ENCODE measurements at places on chromosomes 11 and 22. TPM values are rescaled to one million over a fixed set of nuclear protein-coding genes. Genes with fewer than 3 reads are reported as not detected.

GRCh38 chr11:117300283-117300663, 9.1 kb downstream of the BACE1-AS start:
- no peak for DNase-seq

VWCE gene
- 1.2 TPM for total RNA-seq

DNA sequence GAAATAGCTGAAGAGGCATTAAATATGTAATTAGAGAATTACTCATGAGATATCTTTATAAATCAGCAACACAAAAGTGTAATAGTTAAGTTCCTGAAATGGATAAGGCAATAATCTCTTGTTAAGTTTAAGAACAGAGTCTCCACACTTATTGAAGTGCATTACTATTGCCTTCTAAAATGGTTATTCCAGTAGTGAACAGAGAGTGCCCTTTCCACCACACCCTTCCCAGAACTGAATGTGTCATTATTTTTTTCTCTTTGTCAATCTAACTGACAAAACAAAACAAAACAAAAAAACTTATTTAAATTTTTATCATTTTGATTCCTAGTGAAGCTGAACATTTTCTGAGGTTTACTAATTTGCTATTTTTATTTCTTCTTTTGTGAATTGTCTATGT, 9.2 kb upstream of the PRRG4 start:
- no peak for DNase-seq

DNA sequence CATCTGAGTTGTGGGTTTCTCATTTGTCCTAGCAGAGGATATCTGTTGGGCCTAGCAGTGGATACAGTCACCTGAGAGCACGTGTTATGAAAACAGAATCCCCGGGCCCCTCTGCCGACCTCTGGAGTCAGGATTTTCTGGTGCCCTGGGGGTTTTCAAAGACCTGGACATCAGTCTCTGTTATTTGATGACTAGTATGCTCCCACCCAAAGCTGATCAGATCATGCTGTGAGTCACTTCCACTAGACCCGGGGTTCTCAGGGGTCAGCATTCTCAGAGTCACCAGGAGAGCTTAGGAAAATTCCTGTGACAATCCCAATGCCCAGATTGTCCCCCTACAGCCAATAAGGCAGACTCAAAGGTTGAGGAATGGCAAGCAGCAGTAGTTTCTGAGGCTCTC, 38.7 kb downstream of the KCNJ1 start:
- no peak for DNase-seq

DNA sequence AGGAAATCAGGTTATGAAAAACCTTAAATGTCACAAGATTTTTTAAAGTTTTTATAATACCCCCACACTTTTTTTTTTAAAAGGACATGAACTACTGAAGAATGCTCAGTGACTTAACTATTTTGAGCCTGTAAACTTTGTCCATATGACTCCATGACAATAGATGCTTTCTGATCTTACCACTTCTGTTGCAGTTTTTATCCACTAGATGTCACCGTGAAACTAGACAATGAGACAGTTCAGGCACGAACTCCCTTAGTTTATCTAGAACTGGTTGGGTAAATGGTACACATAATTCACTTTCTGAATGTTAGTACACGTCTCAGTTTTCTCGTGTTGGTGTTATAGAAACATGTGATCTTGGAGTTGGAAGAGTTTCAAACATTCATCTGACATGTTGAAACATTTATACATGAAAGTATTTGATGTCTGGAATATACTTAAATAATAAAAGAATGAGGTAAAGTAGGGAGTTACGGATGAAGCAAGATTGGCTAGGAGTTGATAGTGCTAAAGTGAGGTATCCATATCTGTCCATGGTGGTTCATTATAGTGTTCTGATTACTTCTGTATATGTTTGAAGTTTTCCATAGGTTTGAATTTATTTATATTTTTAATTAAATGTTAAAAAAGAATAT, 8.1 kb downstream of the CCDC15 start:
- DNase-seq, result no peak

MPST gene
- 73.2 TPM for total RNA-seq

DNA sequence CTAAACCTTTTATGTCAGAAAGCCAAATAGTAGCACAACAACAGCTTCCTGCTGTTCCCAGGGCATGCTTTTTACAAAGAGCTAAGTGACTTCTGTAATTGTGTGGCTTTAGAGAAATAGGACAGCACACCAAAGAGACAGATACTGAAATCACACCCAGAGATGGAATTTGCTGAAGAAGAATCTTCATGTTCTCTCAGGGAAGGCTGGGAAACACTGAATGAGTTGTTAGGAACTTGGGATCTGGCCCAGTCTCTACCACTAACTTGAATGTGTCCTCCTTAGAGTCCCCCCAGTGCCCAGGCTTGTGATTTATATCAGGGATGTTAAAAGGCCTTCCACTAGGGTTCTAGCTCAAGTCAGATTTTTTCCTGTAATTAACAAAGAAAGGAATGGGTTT, 175.2 kb downstream of the DBX1 start:
- DNase-seq, result no peak

GRCh38 chr11:58075781-58076180, 45.0 kb downstream of the OR6Q1 start:
- no peak for DNase-seq

NEFH gene
- 1.0 TPM for total RNA-seq

DNA sequence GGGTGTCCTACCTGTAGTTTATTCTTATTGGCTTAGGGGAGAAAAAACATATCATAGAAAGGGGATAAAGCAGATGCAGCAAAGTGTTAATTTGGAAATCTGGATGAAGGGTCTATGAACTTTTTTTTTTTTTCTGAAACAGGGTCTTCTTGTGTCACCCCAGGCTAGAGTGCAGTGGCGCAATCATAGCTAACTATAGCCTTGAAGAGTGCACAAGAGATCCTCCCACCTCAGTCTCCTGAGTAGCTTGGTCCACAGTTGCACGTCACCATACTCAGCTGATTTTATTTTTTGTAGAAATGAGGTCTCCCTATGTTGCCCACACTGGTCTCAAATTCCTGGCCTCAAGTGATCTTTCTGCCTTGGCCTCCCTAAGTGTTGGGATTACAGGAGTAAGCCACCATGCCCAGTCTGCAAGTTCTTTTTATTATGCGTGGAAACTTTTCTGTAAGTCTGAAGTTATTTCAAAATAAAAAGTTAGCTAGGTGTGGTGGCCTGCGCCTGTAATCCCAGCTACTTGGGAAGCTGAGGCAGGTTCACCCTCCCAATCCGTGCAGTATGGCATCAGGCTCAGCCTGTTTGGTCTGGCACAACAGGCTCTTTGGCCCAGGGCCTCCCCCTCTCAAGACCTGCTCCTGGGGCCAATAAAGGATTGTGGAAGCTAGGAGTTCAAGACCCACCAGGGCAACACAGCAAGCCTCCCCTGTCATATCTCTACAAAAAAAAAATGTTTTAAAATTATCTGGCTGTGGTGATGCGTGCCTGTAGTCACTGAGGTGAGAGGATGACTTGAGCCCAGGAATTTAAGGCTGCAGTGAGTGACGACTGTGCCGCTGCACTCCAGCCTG, 111.9 kb downstream of the MED15 start:
- no peak for DNase-seq

TUB gene
- total RNA-seq, result 5.2 TPM

GRCh38 chr11:12196308-12196707, 85.9 kb downstream of the MICAL2 start:
- no peak for DNase-seq

DNA sequence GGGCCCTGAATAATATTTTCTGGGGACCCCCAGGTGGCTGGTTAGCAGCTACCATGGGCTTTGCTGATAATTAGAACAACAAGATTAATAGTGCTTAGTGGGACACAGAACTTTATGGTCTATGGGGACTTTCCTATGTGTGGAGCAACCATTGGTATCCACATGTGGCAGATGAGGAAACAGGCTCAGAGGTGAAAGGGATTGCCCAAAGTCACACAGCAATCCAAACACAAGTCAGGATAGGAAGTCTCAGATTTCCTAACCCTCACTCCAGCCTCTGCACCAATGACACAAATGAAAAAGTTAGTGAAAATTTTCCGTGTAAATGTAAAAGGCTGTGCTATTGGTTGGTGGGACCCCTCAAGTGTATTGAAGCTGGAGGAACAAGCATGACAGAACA, 15.3 kb upstream of the SLCO2B1 start:
- DNase-seq, result no peak
